HCT116 (cell line): ENCODE measurements at places on chromosomes 1 and 21.

- no peak overlapping the region for H3K27ac ChIP-seq
- H3K36me3 ChIP-seq, result no peaks in the 10 kb centered on the region
- no peak for DNase-seq
- H3K4me3 ChIP-seq, result no peak overlapping the region
- no peaks in the 10 kb centered on the region for H3K4me1 ChIP-seq
These were observed 569 bp upstream of the DAB1 start for GRCh38 chr1:57424231-57425027.

- no peaks in the 10 kb centered on the region; the same call in 1 of the 2 replicates for H3K27me3 ChIP-seq
- H3K36me3 ChIP-seq, result no peaks in the 10 kb centered on the region
- H3K27ac ChIP-seq, result no peak overlapping the region
- no peak for DNase-seq
- no peak overlapping the region for H3K4me3 ChIP-seq
- no peaks in the 10 kb centered on the region for H3K4me1 ChIP-seq
These were observed 11.2 kb downstream of the CD84 start for GRCh38 chr1:160567858-160568682.

DNA sequence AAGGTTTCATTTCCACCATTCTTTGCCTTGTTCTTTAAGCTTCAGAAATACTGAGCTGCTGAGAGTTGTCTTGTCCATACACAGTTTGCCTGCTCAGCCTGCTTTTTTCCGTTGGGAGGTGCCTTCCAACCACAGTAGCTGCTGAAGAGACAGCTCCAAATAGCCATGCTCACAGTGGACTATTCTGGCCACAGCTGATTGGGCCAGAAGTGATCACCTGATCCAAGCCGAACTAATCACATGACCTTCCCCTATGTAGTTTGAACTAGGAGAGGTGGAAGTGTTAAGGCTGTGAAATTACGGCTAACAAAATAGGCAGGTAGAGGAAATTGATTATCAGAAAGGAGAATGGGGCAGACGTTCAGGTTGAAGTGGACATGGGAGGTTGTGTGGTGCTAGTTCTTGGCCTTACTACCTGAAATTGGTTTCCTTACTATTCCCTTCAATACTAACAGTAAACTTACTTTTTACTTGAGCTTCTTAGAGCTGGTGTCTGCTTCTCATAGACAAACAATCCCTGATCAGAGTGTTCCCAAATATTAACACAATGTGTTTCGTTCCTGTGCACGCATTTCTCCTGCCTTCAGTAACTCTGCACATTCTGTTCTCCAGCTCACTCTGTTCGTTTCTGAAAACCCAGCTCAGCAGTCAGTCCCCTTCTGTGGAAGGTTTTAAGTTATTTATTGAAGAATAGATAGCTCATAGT, 136.1 kb downstream of the RWDD3 start:
- no peaks in the 10 kb centered on the region for H3K4me1 ChIP-seq
- H3K27me3 ChIP-seq, result 0 out of 2 replicates have a peak, but pooled peaks cover 10% of the 10 kb centered on the region
- H3K4me3 ChIP-seq, result no peak overlapping the region
- DNase-seq, result no peak

DNA sequence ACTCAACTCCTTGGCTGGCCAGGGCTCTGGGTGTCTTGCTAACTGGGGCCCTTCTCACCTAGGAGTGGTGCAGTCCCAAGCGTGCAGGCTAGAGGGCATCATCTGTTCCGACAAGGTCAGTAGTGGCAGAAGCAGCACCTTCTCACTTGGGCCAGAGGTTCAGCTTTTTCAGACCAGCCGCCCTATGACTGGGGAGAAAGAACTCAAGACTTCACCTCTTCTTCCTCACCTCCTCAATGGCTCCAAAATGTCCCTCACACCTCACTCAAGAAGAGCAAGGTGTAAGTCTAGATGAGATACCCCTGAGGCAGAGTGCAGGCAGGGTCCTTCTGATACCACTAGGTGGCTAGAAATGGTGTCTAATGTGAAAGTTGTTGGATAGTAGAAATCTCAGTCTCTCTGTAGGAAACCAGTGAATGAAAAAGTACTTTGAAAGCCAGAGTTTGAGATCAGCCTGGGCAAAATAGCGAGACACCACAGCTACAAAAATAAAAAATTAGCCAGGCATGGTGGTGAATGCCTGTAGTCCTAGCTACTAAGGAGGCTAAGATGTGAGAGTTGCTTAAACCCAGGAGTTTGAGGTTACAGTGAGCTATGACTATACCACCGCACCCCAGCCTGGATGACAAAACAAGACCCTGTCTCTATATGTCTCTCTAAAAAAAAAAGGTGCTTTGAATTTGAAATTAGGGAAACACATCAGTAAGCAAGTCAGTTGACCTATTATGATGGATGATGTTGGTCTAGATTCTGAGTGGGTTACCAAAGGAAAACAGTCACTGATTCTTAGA, 8.6 kb upstream of the IL20 start:
- DNase-seq, result peak; percentile 16
- H3K4me3 ChIP-seq, result no peak overlapping the region
- no peaks in the 10 kb centered on the region for H3K36me3 ChIP-seq
- H3K4me1 ChIP-seq, result no peaks in the 10 kb centered on the region
- no peaks in the 10 kb centered on the region for H3K27me3 ChIP-seq
- H3K27ac ChIP-seq, result no peak overlapping the region

DNA sequence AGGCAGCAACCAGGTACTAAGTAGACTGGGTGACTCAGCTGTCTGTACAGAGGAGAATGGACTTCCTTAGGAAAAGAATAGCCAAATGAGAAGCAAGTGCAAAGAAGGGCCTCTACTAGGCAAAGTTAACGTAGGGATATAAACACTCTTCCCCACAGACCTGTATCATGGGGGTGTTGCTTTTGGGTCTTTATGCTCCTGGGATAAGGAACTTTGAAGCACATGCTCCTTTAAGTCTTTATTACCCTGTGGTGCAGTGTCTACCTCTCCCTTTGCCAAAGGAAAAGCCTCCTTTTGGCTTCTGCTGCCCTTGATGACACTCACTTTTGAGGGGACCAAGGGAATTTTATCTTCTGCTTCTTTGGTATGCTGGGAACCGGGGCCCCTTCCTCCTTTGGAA, 5.0 kb downstream of the RFX5 start:
- H3K4me3 ChIP-seq, result no peak overlapping the region
- no peaks in the 10 kb centered on the region for H3K27me3 ChIP-seq
- H3K36me3 ChIP-seq, result 0 out of 2 replicates have a peak, but pooled peaks cover 10% of the 10 kb centered on the region
- H3K27ac ChIP-seq, result no peak overlapping the region
- H3K4me1 ChIP-seq, result no peaks in the 10 kb centered on the region

GRCh38 chr1:44526295-44527073, 121.4 kb downstream of the RNF220 start:
- H3K4me1 ChIP-seq, result peaks cover 14% of the 10 kb centered on the region
- no peak overlapping the region for H3K4me3 ChIP-seq
- DNase-seq, result no peak
- no peak overlapping the region for H3K27ac ChIP-seq
- H3K36me3 ChIP-seq, result no peaks in the 10 kb centered on the region
- no peaks in the 10 kb centered on the region for H3K27me3 ChIP-seq
